ENCODE measurements at places on chromosomes 16 and 17.

DNA sequence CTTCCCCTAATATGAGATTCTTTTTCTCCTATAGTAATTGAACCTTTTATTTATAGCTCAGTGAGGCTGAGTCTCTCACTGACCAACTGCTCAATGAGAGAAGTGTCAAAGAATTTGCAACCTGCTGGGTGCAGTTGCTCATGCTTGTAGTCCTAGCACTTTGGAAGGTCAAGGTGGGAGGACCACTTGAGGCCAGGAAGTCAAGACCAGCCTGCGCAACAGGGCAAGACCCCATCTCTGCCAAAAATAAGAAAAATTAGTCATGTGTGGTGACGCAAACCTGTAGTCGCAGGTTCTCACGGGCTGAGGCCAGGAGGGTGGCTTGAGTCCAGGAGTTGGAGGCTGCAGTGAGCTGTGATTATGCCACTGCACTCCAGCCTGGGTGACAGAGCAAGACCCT lies 30.9 kb upstream of the CRYBA1 start:
- no peak for DNase-seq

GRCh38 chr16:81778861-81779535 lies at the start of gene PLCG2:
TSS of gene PLCG2 (plus strand) at chr16:81779291. CDS start at chr16:81785990, 6,699 bp downstream.
- DNase-seq, result peak; percentile 51

GRCh38 chr16:1038932-1039331 lies 33.6 kb upstream of the SSTR5 start:
- no peak for DNase-seq

GRCh38 chr16:11791144-11791828 lies 5.8 kb downstream of the ZC3H7A start:
- DNase-seq, result no peak

DNA sequence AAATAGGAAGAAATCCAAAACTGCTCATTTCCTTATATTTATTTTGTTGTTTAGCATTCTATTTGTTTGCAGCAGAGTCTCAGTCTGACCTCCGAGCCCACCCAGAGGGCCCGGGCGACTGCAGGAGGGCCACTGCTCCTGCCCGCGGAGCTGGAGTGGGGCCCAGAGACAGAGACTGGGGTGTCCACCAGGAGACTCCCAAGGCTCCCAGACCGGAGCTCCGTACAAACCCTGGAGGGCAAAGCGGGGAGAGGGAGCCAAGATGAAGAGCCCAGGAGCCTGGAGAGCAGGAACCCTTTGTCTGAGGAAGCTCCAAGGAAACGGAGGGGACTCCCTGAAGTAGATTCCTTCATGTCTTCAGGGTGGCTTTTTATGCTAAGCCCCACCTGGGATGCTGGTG lies 57.9 kb downstream of the AXIN2 start:
- no peak for DNase-seq

- no peak for DNase-seq
Measured at GRCh38 chr17:77124192-77124889, 16.4 kb upstream of the SEC14L1 start.

GRCh38 chr16:54657058-54657708 lies 273.5 kb upstream of the IRX5 start:
- DNase-seq, result no peak

DNA sequence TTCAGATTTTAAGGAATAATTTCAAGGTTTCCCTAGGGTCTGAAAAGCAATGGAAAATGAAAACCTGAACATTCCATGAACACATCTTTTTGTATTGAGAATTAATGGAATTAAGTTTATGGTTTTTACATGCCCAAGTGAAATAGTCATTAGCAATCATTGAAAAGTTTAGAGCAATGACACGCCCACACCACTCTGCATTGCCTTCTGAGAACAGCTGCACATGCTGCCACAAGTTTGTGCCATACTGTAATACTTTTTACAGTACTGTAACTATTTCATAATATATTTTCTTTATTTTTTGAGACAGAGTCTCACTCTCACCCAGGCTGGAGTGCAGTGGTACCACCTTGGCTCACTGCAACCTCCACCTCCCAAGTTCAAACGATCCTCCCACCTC lies 345.2 kb upstream of the PMFBP1 start:
- no peak for DNase-seq

- no peak for DNase-seq
Measured at GRCh38 chr17:1031711-1032110, 34.8 kb downstream of the TIMM22 start.

GRCh38 chr16:81758376-81758775 lies 20.7 kb upstream of the PLCG2 start:
- DNase-seq, result no peak

DNA sequence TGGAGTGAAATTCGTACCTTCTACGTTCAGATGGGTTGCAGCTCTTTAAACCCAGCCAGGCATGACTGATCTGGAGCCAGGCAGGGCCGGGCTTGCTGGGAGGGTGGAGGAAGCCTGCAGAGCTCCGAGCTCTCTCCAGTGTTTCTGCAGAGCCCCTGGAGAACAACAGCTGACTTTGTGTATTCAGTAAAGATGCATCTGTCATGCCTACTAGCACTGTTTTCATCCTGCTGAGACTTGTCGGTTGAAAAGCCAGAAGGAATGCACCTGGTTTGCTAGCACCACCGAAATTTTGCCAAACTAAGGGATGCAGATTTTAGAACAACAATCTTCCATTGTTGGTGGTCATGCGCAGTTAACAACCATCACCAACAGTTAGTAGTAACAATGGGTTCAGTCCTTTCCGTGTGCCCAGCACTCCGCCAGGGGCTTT lies 22.4 kb upstream of the SCNN1B start:
- DNase-seq, result no peak

GRCh38 chr17:39261286-39261685 lies 35.5 kb upstream of the STAC2 start:
- no peak for DNase-seq

- DNase-seq, result no peak
Measured at GRCh38 chr16:70460737-70461261, 6.4 kb downstream of the FCSK start.

- no peak for DNase-seq
Measured at GRCh38 chr17:41452281-41452680, 11.5 kb upstream of the KRT38 start.

DNA sequence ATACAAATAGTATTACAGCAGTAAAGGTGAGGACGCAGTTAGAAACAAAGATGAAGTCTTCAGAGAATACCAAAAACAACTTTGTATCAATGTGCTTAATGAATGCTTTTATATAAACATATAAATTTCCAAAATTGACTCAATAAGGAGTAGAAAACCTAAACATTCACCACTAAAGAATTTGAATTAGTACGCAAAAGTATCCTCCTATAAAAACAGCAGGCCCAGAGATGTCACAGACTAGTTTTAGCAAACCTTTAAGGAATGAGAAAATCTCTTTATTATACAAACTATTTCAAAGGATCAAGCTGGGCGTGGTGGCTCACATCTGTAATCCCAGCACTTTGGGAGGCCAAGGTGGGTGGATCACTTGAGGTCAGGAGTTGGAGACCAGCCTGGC lies 86.2 kb downstream of the OR1D5 start:
- DNase-seq, result no peak

DNA sequence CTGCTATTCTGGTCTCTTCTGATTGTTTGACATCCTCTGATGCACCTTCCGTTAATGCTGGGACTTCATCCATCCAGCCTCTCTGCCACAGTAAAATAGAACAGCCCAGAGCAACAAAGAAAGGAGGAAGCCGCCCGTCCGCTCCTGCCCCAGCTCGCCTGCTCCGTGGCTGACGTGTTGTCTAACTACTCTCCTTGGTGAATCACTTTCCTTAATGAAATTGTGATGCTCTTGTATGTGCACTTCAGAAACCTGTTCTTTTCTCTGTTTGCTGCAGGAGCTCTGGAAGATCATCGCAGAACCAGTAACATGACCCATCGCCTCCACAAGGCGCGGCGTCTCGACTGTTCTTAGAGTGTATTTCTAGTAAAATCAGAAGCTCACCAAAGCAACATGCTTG lies 24.3 kb downstream of the METTL22 start:
- no peak for DNase-seq

Data from activated CD8-positive, alpha-beta memory T cell treated with anti-CD3 and anti-CD28 coated beads for 48 hours (primary cell).